ENCODE measurements at places on chromosomes 3 and 15.

DNA sequence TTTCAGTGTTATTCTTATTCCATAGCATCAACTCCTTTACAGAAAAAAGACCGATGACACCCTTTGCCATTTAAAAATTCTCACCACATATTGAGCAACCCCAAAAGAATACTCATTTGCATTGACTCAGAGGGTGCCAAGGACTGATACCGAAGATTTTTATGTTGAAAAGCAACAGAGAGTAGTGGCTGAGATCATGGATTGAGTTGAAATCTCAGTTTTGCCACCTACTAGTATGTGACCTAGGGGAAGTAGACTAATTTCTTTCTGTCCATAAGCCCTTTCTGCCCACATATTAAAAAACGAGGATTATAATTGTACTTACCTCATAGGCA lies 313.9 kb upstream of the SATB1 start:
- peak; percentile 67 for DNase-seq

- DNase-seq = no peak
Measured at GRCh38 chr3:45896956-45897355, 10.6 kb downstream of the CCR9 start.

- DNase-seq = peak; percentile 73
Measured at GRCh38 chr3:41199866-41200668, 762 bp downstream of the CTNNB1 start.

DNA sequence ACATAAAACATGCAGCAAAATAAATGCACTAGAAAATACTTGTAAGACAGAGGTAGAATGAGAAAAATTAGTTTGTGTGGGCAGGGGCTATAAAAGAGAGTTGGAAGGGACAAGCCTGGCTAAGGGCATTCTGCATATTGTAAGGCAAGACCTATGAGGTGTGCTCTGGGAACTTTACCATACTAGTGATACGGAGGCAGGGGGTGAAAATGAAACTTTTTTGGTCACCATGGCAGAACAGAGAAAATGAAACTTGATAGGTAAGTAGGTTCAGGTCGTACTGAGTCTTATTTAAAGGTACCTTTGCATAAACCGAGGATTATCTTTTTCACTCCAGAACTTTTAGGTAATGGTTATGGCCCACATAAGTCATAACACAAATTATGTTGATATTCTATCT lies 74.7 kb upstream of the ACKR4 start:
- DNase-seq = no peak

DNA sequence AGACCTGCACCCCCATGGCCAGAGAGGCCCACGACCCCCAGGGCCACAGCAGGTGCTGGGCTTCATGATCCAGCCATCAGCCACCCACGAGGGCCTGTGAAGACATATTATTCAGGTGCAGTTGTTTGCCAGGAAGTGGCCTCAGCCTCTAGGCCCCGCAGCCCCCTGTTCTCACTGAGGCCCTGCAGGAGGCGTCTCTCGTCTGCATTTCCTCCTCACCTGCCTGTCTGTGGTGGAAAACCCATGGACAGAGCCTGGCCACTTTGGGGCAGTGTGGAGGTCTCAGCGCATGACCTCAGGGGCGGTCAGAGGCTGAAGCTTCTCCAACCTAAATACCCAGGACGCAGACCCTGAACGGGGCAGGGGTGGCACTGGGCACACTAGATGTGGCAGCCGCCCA lies 18.6 kb downstream of the UROC1 start:
- no peak for DNase-seq

GRCh38 chr15:73979636-73980035 lies 12.5 kb downstream of the STOML1 start:
- DNase-seq = no peak

GRCh38 chr3:48848816-48849515 lies 1.3 kb upstream of the PRKAR2A start:
- DNase-seq = no peak

DNA sequence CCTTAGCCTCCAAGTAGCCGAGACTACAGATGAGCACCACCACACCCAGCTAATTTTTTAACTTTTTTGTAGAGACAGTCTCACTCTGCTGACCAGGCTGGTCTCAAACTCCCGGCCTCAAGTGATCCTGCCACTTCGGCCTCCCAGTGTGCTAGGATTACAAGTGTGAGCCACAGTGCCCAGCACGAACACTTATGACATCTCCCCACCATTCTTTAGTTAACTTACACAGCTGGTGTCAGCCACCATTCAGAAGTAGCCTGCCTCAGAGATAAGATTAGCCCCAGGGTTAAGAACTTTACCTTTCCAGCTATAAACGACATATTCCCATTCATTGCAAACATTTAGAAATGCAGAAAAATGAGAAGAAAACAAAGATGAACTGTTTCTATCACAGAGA lies 58.2 kb downstream of the TRPM7 start:
- DNase-seq = no peak

- no peak for DNase-seq
Measured at GRCh38 chr3:721086-721485, 371.7 kb upstream of the CNTN6 start.

GRCh38 chr3:9111866-9112265 lies 137.6 kb downstream of the SRGAP3 start:
- DNase-seq = no peak

DNA sequence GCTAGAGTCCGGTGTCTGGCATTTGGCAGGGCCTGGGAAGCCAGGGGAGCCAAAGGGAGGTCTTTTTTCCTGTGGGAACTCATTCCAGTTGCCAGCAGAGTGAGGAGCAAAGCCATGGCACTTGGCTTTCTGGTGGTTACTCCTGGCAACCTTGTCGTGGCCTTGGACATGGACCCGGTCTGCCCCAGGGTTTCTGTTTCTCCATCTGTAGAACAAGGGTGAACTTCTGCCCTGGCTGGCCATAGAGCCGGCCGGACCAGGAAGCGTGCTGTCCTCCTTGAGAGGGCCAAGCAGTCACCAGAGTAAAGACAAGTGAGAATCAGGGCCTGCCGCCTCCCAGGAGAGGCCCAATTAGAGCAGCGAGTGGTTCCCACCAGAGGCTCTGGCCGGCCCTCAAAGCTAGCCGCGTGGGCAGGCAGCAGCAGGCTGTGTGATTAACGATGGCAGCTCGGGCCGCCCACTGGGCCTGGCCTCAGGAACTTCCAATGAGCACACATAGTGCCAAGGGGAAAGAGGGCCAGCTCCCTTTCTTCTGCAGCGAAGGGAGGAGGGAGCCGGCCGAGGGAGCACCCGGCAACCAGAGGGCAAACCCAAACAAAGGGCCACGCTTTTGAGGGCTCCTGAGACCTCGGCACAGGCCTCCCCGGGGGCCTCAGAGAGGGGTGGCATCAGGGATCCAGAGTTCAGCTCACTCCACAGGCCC lies 29.1 kb upstream of the ELP6 start:
- peak; percentile 14 for DNase-seq

- DNase-seq = no peak
Measured at GRCh38 chr3:41601404-41601987, 360.4 kb downstream of the ULK4 start.

GRCh38 chr15:74291101-74292071 lies 55.3 kb downstream of the CCDC33 start:
- peak; percentile 87 for DNase-seq

DNA sequence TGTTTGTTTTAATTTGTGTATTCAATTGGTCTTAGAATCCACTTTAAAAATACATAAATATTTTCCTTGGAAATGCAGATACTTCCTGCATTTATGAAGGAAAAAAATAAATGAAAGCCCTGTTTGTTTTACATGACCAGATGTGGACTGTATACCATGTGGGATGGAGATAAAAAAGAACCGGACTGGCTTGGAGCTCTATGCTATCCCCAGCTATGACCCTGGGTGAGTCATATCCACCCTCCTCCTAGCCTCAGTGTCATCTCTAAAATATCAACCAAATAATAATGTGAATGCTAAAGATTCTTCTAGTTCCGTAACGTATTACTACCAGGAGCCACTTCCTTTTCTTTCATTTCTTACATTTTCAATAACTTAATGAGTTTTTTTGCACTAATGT lies 44.5 kb upstream of the PDZRN3 start:
- DNase-seq = no peak

GRCh38 chr3:141844108-141844507 lies 32.3 kb upstream of the ATP1B3 start:
- no peak for DNase-seq

DNA sequence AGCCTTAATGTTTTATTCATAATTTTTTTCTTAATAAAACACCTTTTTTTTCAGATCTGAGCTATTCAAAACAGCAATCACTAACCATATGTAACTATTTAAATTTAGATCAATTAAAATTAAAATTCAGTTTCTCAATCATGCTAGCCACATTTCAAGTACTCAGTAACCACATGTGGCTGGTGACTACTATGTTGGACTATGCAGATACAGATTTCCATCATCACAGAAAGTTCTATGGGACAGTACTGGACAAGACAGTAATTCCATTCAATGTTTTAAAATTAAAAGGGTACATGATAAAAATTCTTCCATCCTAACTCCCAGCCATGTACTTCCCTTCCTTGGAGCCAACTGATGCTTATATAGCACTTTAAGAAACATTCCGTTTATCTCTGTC lies 119.3 kb downstream of the GLDN start:
- DNase-seq = no peak

- DNase-seq = no peak
Measured at GRCh38 chr15:73888224-73889041, 15.1 kb downstream of the TBC1D21 start.

GRCh38 chr3:168289471-168290008 lies 193.8 kb upstream of the GOLIM4 start:
- no peak for DNase-seq

- no peak for DNase-seq
Measured at GRCh38 chr15:100500226-100500990, 28.3 kb downstream of the CERS3 start.

GRCh38 chr3:141386611-141387111 lies 18.4 kb downstream of the ZBTB38 start:
- no peak for DNase-seq

GRCh38 chr3:123586968-123587367 lies 2.1 kb upstream of the HACD2 start:
- no peak for DNase-seq

DNA sequence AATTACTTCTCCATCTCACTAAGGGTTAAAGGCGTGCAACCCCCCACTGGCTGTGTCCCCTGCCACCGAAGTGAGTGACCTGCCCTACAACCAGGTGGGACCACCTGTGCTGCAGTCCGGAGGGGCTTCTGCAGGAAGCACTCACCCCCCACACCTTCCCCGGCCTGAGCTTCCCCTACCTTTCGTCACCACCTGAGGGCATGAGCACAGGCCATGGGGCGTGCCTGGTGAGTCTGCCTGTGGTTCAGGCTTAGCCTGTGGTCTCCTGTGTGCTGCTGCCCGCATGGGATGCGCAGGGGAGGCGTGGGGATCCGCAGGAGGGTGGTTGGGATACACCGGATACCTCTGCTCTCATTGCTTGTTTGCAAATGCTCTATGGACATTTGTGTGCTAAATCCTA lies 46.0 kb downstream of the KLHL25 start:
- DNase-seq = no peak

- no peak for DNase-seq
Measured at GRCh38 chr15:69118089-69118488, 42.3 kb upstream of the GLCE start.

- DNase-seq = no peak
Measured at GRCh38 chr3:136495213-136495612, 245.1 kb downstream of the PCCB start.

DNA sequence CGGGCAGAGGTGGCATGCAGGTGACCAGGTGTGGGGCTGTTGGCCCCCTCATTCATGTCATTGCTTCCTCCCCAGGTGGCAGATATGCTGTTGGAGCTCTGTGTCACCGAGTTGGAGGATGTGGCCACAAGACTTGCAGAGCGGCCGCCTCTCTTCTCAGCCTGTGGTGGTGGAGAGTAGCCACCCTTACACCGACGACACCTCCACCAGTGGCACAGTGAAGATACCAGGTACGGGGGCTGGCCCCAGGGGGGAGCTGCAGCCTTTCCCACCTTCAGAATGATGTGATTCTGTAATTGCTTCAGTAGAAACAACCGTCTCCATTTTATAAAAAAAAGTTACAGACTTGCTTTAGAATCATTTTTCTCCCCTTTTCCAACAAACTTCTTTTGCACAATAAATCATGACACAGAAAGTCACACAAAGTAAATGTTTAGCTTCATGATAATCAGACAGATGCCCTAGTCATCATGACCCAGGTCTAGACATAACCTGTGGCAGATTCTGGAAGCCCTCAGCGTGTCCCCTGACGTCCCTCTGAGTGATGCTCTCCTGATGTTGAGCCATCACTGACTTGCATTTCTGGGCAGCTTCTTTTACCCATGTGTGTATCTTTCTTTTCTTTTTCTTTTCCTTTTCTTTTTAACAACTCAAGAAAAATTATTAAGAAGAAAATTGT lies 76.0 kb upstream of the FAN1 start:
- DNase-seq = no peak

GRCh38 chr3:134228479-134228878 lies 22.2 kb downstream of the RYK start:
- DNase-seq = no peak

- peak; percentile 28 for DNase-seq
Measured at GRCh38 chr3:154105218-154105975, 15.8 kb upstream of the ARHGEF26 start.

DNA sequence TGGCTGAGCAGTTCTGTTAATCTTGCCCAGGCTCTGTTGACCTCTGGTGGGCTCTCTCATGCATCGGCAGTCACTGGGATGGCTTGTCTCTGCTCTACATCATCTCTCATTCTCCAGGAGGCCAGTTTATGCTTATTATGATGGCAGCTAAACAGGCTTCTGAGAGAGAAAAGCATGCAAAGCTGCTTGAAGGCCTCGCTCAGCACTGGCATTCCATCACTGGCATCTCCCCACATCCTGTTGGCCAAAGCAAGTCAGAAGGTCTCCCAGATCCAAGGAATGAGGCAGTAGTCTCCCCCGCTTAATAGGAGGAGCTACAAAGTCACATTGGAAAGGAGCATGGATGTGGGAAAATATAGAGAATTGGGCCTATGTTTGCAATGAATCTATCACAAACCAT lies 212.6 kb downstream of the ZNF621 start:
- DNase-seq = no peak

DNA sequence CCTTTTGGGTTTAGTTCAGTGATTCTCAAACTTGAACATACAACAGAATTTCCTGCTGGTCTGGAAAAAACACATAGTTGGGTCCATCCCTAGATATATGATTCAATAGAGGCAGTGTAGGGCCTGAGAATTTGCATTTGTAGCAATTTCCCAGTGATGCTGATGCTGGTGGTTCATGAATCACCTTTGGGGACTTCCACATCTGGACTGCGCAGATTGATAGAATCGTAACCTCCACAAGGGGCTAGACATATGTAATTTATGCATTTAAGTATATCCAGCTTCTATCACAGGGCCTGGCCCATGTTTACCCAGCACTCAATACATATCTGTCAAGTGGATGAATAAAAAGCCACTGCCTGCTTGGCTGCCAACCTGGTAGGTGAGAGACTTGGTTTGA lies 33.8 kb upstream of the SUCLG2 start:
- DNase-seq = no peak

GRCh38 chr15:41013691-41014414 lies 60.6 kb downstream of the CHAC1 start:
- peak; percentile 80 for DNase-seq

DNA sequence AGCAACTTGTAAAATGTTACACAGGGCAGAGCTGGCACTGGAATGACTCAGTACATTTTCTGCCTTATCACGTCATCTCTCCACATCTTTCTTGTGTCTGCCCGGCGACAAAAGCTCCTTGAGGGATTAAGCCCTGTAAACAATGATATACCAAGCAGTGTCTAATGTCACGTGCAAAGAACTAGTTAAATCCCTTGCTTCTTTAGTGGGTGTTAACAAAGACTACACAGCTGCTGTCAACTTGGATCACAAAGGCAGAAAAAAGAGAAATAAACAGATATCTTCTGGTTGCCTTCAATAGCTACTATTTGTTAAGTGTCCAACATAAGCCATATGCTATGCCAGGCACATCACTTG lies 48.1 kb upstream of the FRMD4B start:
- no peak for DNase-seq

Data from suppressor macrophage (primary cell).